Stimulated activated CD8-positive, alpha-beta memory T cell treated with anti-CD3 and anti-CD28 coated beads, Interleukin-2, amount 100 ng/mL, for 1 hour (primary cell): ENCODE measurements at places on chromosomes 4 and X.

- no peak for DNase-seq
Observed at GRCh38 chr4:138645289-138645688, 370.3 kb upstream of the NOCT start.

DNA sequence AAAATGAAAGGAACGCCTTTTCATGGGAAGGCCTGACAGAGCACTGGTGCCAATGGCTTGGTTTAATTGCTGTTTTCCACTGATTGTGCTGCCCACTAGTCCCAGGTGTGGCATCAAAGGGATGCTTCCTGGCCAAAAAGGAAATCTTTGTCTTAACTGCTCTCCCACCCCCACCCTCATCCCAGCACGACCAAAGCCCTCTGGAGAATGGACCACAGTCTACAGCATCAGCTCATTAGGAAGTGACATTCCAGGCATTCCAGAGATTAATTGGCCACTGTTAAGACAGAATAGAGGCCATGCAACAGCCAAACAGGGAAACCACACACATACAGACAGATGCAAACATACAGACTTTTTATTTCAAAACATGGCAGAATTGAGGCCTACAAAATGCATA lies 143.2 kb downstream of the LHFPL1 start:
- DNase-seq: no peak

GRCh38 chr4:98126141-98126540 lies 17.1 kb downstream of the STPG2 start:
- DNase-seq: no peak

GRCh38 chr4:1285790-1286553 lies 3.7 kb upstream of the MAEA start:
- DNase-seq: no peak

DNA sequence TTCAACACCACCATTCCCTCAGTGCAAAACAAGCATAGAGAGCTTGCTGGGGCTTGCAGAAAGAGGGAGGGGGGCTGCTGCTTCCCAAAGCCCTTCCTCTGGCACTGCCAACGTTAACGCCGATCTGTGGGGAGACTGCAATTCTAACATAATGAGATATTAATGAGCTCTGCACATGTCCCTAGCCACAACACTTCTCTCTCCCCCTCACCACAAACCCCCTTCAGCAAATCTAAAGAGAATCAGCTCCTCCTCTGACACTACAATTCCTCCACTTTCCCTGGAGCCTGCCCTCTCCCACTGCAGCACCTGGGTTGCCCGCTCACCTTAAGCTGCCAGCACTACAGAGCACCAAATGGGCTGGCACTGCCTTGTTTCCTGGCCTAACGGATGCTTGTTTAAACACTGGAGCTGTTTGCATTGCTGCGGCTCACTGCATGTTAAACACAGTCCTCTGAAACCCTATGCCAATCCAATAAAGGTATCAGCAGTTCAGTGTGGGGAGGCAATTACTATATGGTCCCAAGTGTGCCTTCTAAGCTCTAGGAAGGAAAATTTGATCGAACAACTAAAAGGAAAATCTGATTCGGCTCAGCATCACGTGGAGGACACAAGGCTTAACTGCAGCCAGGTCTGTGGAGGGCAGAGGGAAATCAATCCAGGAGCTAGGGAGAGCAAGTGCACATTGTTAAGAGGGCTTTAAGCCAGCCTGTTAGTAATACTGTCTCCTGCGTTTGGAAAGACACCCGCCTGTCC lies 232.4 kb downstream of the MAML3 start:
- no peak for DNase-seq

DNA sequence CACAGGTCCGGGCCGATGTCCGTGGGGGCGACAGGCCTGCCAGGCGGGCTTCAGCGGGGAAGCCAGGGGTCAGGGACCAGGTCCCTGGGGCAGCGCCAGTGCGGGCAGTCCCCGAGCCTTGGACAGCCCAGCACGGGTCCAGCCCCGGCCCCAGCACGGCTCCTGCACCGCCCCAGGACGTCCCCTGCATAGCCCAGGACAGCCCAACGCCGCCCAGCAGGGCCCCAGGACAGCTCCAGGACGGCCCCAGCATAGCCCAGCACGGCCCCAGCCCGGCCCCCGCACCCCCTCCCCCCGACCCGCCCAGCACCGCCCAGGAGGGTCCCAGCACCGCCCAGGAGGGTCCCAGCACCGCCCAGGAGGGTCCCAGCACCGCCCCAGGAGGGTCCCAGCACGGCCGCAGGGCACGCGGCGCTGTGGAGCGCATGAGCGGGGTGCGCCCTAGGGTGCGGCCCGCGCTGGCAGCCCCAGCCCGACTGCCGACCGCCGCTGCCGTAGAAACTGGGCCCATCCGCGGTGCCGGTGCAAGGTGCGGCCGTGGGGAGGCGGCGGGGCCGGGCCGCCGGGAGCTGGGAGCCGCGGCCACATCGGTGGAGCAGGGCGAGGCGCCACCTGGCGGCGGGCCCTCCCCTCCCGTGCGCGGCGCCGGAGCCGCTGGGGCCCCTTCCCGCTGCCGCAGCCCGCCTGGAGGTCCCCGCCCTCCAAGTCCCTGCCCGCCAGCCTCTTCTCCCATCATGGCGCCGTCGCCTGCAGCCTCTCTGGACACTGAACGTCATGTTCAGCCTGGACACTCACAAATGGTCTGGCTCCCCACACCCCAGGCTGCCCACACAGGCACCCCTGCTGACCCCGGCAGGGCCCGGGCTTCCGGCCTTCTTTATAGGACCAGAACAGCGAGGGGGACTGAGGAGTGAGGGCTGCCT lies 106.8 kb upstream of the NKX1-1 start:
- peak; percentile 29 for DNase-seq

DNA sequence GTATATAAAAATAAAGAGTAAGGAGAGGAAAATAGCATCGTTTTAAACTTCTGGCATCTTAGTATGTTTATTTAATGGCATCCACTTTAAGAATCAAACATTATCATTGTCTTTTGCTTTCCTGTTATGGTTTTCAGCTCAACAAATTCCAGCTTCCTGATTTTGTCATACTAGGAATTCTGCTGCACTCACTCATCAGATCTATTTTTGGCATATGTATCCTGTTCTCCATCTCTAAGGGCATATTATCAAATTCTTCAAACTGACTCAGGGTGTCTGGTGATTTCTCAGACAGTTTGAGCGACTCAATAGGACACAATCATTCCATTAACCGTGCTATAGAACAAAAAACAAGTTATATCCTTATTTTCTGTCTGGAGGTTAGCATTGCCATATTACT lies 248.5 kb upstream of the DIAPH2 start:
- DNase-seq: no peak

DNA sequence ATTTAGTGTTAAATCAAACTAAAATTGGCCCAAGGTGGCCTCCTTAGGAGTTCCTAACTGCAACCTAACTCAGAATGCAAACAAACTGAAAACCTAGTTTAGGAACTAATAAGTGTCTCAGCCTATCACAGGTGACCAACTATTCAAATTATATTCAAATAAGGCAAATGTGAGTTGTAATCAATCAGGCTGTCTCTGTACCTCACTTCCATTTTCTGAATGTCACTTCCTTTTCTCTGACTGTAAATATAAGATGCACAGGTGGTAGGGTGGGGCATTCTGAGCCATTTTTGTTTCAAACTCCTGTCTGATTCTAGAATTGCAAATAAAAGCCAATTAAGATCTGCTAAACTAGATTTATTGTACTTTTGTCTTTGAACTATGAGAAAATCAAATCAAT lies 401.5 kb downstream of the PPP3CA start:
- DNase-seq: no peak

- DNase-seq: no peak
Observed at GRCh38 chrX:105816517-105816916, 5.8 kb upstream of the NRK start.

DNA sequence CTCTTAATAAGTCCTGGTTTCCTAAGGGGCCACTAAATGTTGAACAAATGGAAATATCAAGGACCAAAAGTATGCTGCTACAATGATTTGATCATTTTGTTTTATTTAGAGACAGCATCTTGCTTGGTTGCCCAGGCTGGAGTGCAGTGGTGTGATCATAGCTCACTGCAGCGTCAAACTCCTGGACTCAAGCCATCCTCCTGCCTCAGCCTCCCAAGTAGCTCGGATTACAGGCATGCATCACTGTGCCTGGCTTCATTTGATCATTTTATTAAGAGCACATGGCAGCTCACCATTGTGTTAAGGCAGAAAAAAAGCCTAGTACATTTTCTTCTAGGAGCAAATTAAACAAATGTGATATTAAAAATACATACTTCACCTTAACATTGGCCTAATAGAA lies 52.7 kb downstream of the DCLK2 start:
- no peak for DNase-seq

DNA sequence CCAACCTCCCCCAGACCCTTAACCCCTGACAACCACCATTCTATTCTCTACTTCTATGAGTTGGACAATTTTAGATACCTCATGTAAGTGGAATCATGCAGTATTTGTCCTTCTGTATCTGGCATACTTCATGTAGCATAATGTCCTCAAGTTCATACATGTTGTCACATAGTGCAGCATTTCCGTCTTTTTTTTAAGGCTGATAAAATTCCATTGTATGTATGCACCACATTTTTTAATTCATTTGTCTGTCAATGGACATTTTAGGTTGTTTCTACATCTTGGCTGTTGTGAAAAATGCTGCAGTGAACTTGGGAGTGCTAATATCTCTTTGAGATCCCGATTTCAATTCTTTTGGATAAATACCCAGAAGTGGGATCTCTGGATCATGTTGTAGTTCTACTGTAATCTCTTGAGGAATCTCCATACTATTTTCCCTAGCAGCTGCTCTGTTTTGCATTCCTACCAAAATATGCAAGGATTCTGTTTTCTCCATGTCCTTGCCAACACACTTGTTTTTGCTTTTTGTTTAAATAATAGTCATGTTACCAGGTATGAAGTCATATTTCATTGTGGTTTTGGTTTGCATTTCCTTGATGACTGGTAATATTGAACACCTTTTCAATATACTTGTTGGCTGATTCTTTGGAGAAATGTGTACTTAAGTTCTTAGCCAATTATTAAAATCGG lies 48.8 kb upstream of the ADAD1 start:
- DNase-seq: no peak

- peak; percentile 0 for DNase-seq
Observed at GRCh38 chr4:128288689-128289106, 1.1 kb upstream of the PGRMC2 start.

GRCh38 chrX:7146703-7147412 lies 654 bp upstream of the STS start:
- no peak for DNase-seq

- no peak for DNase-seq
Observed at GRCh38 chrX:39470588-39471407, 627.0 kb downstream of the BCOR start.

DNA sequence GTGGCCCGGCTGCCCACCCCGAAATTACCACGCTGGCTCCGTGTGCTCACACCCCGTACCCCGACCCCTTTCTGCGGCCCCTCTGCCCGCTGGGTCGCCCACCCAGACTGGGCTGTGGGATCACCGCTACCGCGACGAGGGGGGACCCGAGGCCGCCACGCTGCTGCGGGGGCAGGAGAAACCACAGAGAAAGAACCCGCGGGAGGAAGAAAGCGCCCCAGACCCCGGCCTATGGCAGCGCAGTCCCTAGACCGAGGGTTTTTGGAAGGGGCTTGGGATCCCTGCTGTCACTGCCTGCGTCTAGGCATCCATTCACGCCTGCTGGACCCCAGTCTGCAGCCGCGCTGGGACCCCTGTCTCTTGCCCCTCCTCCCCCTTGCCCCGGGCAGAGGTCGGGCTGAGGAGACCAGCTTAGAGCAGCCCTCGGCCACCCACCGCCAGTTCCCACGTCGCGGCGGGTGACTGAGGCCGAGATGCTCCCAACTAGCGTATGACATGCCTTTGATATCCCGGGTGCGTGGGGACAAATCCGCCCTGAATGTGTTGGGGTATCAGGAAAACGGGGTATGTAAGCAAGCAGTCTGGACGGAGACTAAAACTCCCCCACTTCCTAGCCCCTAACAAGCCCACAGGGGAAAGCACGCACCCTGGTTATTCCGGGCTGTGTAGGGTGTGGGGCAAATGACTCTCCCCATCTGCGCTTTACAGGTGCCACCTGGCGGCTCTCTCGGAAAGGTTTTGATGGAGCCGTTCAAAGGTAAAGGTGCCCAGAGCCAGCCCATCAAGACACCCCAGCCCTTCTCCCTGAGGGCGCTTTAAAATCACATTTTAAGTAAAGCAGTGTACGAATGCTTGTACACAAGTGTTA lies 862 bp upstream of the INPP4B start:
- peak; percentile 52 for DNase-seq

GRCh38 chr4:183266371-183266770 lies 53.7 kb downstream of the CLDN22 start:
- DNase-seq: no peak

DNA sequence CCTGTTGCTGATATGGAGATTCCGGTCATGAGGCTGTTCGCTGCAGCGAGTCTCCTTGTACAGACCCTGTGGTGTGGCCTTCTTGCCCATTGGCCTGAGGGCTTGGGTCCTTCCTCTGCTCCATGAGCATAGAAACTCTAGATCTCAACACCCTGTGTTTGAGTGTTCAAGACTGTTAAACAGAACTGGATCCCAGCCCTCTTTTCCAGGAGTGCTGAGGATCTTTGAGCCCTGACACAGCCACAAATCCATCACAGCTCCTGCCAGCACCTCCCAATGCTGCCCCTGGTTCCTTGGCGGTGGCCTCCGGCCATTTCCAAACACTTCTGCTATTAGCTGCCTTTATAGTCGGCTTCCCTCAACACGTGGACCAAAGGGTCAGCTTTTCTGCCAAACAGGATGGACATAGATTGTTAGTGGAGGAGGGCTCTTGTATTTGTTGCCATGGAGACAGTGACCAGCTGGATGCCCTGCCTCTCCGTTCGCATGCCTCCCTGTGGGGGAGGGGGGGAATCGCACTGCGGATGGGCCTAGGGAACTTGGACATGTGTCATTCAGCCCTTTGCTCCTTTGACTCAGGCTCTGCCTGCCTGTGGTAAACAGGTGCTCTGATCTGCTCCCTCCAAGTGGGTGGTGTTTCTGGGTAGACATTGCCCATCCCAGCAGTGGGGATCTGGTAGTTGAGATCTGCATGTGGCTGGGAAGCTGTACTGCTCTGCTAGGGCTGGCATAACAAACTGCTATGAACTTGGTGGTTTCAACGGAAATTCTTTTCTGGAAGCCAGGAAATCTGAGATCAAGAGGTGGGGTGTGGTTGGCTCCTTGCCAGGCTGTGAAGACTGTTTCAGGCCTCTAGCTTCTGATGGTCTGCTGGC lies 6.9 kb upstream of the WDR1 start:
- DNase-seq: no peak

GRCh38 chr4:113781439-113782040 lies 20.0 kb upstream of the CAMK2D start:
- DNase-seq: no peak

- no peak for DNase-seq
Observed at GRCh38 chr4:19944806-19945205, 306.9 kb upstream of the SLIT2 start.
